ENCODE measurements at places on chromosomes 1 and 21. TPM values are rescaled to one million over a fixed set of nuclear protein-coding genes. Genes with fewer than 3 reads are reported as not detected.

PPFIA4 gene
- 0.16 TPM for total RNA-seq

CHI3L1 gene
- total RNA-seq: 625 TPM

S100A9 gene
- total RNA-seq: 382 TPM

LMOD1 gene
- 104 TPM for total RNA-seq

AIRE gene
- not detected for total RNA-seq

SLC1A7 gene
- total RNA-seq: 0.17 TPM

Data from subcutaneous adipose tissue (tissue), 4 donors.